ENCODE measurements at places on chromosomes 2 and 18. TPM values are rescaled to one million over a fixed set of nuclear protein-coding genes. Genes with fewer than 3 reads are reported as not detected.

The HOXD10 gene
- 25.1 TPM for total RNA-seq

The ZNF892 gene
- 3.5 TPM for total RNA-seq

The NRP2 gene
- total RNA-seq = 35.7 TPM

The TUBA3E gene
- not detected for total RNA-seq

The SNORC gene
- 15.9 TPM for total RNA-seq

The DNMT3A gene
- 16.1 TPM for total RNA-seq

The IL36B gene
- not detected for total RNA-seq

The UBR3 gene
- total RNA-seq = 73.3 TPM

The NIF3L1 gene
- total RNA-seq = 14.5 TPM

The TBR1 gene
- not detected for total RNA-seq

The CYP26B1 gene
- not detected for total RNA-seq

The RTP5 gene
- not detected for total RNA-seq

The TEKT4 gene
- not detected for total RNA-seq

The SATB2 gene
- total RNA-seq = 289 TPM

The SLC35G4 gene
- total RNA-seq = not detected

The PRSS56 gene
- total RNA-seq = not detected

The PROM2 gene
- total RNA-seq = 20.2 TPM

The TMEM17 gene
- not detected for total RNA-seq

The PAX8 gene
- 13.7 TPM for total RNA-seq

All from transverse colon (tissue), 4 donors.